ENCODE measurements at places on chromosomes 2 and 18. TPM values are rescaled to one million over a fixed set of nuclear protein-coding genes. Genes with fewer than 3 reads are reported as not detected.

FOXD4L1 gene
- 0.17 TPM for total RNA-seq

DNA sequence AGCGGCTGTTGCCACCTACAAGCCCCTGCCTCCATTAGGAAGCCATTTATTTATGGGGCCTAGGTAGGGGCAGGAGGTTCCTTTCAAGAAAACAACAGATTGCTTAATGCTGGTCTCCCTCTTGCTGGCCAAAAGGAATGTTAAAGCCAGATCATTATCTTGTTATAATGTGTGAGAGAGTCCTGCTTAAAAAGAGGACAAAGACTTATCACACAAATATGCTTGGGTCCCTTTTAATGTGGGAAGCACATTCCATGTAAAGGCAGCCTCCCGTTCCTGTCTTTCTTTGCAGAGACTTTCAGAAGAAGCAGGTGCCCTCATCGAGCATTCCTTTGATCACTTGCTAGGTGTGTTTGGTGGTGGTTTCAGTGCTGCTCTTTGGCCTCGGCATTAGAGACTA, 76.4 kb downstream of the AGAP1 start:
- DNase-seq = no peak

DNA sequence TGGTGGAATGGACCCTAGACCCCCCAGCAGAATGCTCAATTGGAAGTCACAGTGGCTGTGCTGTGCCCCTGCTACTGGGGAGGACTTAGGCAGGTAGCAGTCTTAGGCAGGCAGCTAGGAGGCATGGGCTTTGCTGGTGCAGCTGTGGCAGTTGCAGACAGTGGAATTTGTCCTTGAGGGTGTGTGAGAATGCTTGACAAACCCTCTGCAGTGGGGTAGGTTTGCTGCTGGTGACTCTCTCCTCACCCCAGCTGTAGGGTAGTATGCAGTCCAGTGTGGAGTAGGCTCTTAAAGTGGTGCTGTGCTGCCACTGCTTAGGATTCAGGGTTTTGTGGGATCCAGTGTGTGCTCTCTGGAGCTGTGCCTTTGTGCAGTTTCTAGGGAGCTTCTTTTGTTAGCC, 61.3 kb downstream of the NUP35 start:
- DNase-seq = no peak

NT5C1B gene
- total RNA-seq = not detected

- no peak for DNase-seq
Measured at GRCh38 chr18:49628119-49628518, 66.3 kb downstream of the LIPG start.

- DNase-seq = no peak
Measured at GRCh38 chr2:118913803-118914645, 28.0 kb upstream of the MARCO start.

GRCh38 chr18:74342416-74343043, 26.9 kb downstream of the C18orf63 start:
- DNase-seq = peak; percentile 83

Measured in dermis blood vessel endothelial cell (primary cell).